Heart right ventricle (tissue), 16 donors: ENCODE measurements at places on chromosomes 12 and 14. TPM values are rescaled to one million over a fixed set of nuclear protein-coding genes. Genes with fewer than 3 reads are reported as not detected.

Gene CLEC4C
- total RNA-seq, result not detected

Gene CMKLR1
- 10.4 TPM for total RNA-seq

Gene ZDHHC22
- not detected for total RNA-seq

Gene PLCZ1
- total RNA-seq, result not detected

Gene SSPN
- 91.1 TPM for total RNA-seq

Gene SLC35F4
- not detected for total RNA-seq

Gene EMP1
- total RNA-seq, result 99.4 TPM

DNA sequence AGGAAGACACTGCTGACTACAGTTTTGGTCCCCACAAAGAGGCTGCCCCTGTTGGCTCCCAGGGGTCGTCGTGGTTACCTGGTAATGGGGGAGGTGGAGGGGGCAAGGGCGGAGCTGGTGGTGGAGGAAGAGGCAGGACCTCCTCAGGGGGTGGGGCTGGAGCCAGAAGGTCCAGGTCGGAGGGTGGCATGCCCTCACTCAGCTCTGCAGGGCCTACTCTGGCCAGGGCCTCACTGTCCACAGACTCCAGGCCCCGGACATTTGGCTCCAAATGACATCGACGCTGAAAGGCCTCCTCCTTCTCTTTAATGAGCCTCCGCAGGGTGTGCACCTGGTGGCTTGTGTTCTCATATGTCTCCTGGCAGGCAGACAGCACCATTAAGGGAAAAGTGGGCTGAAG, 28.5 kb downstream of the PRPF40B start:
- no peak overlapping the region for H3K4me3 ChIP-seq
- peaks cover 5% of the 10 kb centered on the region for H3K36me3 ChIP-seq
- peaks cover 15% of the 10 kb centered on the region for H3K4me1 ChIP-seq
- H3K27me3 ChIP-seq, result no peaks in the 10 kb centered on the region

GRCh38 chr12:54220092-54220557, 31.3 kb upstream of the SMUG1 start:
- peaks cover 16% of the 10 kb centered on the region for H3K27me3 ChIP-seq
- no peaks in the 10 kb centered on the region for H3K36me3 ChIP-seq
- no peak overlapping the region for H3K27ac ChIP-seq
- H3K4me3 ChIP-seq, result no peak overlapping the region

GRCh38 chr12:3227076-3227975, 150.1 kb downstream of the TSPAN9 start:
- H3K4me3 ChIP-seq, result no peak overlapping the region
- H3K27ac ChIP-seq, result peak overlapping the region; percentile 35
- peaks cover 67% of the 10 kb centered on the region for H3K4me1 ChIP-seq
- DNase-seq, result no peak
- H3K27me3 ChIP-seq, result no peaks in the 10 kb centered on the region

DNA sequence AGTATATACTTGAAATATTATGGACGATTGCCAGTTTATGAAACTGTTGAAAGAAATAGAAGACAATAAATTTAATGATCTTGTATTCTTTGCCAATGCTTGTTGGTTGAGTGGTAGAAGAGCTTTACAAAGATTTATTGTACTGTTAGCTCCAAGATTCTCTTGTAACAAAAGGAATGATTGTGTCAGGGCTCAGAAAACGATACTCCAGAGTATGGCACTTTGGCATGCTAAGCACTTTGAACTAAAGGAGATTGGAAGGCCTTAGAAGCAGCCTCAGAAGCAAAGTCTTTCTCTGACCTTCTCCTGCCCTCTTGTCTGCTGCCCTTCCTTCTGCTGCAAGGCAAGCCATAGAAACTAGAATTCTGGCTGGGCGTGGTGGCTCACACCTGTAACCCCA, 4.2 kb upstream of the NGDN start:
- peaks cover 4% of the 10 kb centered on the region for H3K4me1 ChIP-seq
- H3K36me3 ChIP-seq, result no peaks in the 10 kb centered on the region
- no peak for DNase-seq

DNA sequence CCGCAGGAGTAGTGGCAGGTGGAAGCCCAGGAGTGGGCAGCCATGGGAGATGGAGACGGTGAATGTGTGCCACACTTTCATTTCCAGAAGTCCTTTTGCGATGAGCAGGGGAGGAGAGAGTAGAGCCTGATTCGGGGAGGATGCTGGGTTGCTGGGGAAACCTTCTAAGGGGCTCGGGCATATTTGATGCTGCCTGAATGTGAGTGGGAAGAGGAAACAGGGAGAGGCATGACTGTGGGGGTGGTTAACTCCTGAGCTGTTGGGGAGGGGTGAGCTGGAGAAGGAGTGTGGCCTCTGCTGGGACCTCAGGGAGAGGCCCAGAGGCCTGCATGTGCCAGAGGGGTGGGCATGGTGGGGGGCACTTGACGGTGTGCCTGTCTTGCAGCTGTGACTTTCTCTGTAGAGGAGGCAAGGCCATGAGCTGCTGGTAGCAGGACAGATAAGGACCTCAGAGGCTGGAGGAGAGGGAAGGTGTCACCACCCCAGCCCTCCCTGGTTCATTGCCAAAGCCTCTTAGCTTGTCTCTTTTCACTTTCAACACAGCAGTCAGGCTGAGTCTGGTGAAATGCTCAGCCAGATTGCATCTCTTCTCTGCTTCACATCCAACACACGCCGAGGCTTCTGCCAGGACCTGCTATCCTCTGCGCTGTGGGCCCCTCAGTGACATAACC, 11.4 kb downstream of the GLT1D1 start:
- no peak overlapping the region for H3K4me3 ChIP-seq
- H3K4me1 ChIP-seq, result peaks cover 4% of the 10 kb centered on the region
- H3K27ac ChIP-seq, result no peak overlapping the region
- peak; percentile 77 for DNase-seq
- no peaks in the 10 kb centered on the region for H3K36me3 ChIP-seq

DNA sequence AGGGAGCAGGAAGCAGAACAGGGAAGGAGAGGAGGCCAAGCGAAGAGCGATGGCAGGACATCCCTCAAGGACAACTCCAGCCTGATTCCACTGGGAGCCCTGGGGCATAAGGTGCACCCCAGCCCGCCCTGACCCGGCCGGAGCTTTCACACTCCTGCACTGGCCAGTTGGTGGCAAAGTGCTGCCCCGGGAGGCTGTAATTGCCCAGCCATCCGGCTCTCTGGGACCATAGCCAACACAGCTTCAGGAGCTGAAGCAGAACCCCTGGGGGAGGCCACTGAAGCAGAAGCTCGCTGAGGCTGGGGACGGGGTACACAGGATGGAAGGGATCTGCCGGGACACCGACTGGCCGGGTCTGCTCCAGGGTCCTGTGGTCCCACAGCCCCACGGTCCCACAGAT, 41.9 kb upstream of the BEGAIN start:
- H3K27me3 ChIP-seq, result peaks cover 53% of the 10 kb centered on the region
- H3K4me1 ChIP-seq, result no peaks in the 10 kb centered on the region
- no peak for DNase-seq
- H3K36me3 ChIP-seq, result no peaks in the 10 kb centered on the region
- no peak overlapping the region for H3K27ac ChIP-seq
- H3K4me3 ChIP-seq, result no peak overlapping the region

- H3K4me3 ChIP-seq, result no peak overlapping the region
- H3K36me3 ChIP-seq, result no peaks in the 10 kb centered on the region
- peaks cover 31% of the 10 kb centered on the region for H3K4me1 ChIP-seq
- H3K27ac ChIP-seq, result peak overlapping the region; percentile 59
Measured at GRCh38 chr14:34252227-34252626, 209.8 kb downstream of the SPTSSA start.

DNA sequence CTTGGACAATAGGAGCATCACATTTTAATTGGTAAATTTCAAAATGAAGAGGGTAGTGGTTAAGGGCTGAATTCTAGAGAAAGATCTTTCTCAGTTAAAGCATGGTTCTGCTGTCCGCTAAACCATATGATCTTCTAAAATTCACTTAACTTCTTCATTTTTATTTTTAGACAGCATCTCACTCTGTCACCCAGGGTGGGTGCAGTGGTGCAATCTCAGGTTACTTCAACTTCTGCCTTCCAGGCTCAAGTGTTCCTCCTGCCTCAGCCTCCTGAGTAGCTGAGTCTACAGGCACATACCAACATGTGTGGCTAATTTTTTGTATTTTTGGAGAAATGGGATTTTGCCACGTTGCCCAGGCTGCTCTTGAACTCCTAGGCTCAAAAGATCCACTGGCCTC, 226.7 kb upstream of the ABCD2 start:
- DNase-seq, result no peak
- H3K27me3 ChIP-seq, result no peaks in the 10 kb centered on the region
- H3K36me3 ChIP-seq, result no peaks in the 10 kb centered on the region
- no peaks in the 10 kb centered on the region for H3K4me1 ChIP-seq
- H3K4me3 ChIP-seq, result no peak overlapping the region

- H3K4me1 ChIP-seq, result no peaks in the 10 kb centered on the region
- DNase-seq, result peak; percentile 15
- no peaks in the 10 kb centered on the region for H3K27me3 ChIP-seq
- H3K36me3 ChIP-seq, result no peaks in the 10 kb centered on the region
- H3K27ac ChIP-seq, result no peak overlapping the region
Measured at GRCh38 chr12:47636908-47637780, 68.7 kb downstream of the RPAP3 start.

- no peak overlapping the region for H3K4me3 ChIP-seq
- no peak for DNase-seq
- no peak overlapping the region for H3K27ac ChIP-seq
- H3K4me1 ChIP-seq, result no peaks in the 10 kb centered on the region
- peaks cover 8% of the 10 kb centered on the region for H3K27me3 ChIP-seq
Measured at GRCh38 chr14:88248606-88249005, 74.5 kb downstream of the KCNK10 start.

- no peaks in the 10 kb centered on the region for H3K4me1 ChIP-seq
- H3K36me3 ChIP-seq, result no peaks in the 10 kb centered on the region
- no peaks in the 10 kb centered on the region for H3K27me3 ChIP-seq
- DNase-seq, result no peak
Measured at GRCh38 chr14:49982501-49982951, 89.6 kb downstream of the ARF6 start.

- no peak for DNase-seq
- H3K27me3 ChIP-seq, result no peaks in the 10 kb centered on the region
- no peak overlapping the region for H3K4me3 ChIP-seq
- no peaks in the 10 kb centered on the region for H3K36me3 ChIP-seq
- no peaks in the 10 kb centered on the region for H3K4me1 ChIP-seq
Measured at GRCh38 chr12:119838826-119839600, 38.1 kb downstream of the CIT start.

DNA sequence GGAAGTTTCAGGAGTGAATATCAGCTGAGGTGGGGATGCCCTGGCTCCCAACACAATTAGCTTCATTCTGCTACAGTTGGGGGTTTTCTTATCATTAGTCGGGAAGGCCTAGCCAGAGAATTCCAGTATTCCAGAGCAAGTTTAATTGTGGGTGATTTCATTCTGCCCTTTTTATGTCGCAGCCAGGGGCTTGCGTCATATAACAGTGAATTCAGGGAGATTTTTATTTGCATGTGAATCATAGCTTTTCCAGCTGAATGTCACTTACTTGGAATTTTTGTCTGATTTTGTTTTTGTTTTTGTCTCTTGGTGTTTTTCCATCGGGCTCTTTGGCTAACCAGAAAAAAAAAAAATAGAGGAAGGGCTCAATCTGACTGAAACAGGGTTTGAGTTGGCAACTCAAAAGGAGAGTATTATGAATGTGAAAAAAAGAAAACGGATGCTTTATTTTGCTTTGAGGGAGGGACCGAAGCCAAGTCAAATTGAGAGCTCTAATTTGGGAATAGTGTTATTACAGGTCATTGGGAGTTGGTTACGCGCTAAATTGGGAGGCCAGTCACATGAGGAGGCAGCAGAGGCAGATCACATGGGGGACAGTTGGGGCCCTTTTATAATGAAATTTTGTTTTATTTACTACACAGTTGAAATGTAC, 119.4 kb downstream of the SAMD4A start:
- no peaks in the 10 kb centered on the region for H3K36me3 ChIP-seq
- no peaks in the 10 kb centered on the region for H3K27me3 ChIP-seq
- no peak for DNase-seq
- H3K27ac ChIP-seq, result peak overlapping the region; percentile 63
- peaks cover 18% of the 10 kb centered on the region for H3K4me1 ChIP-seq

DNA sequence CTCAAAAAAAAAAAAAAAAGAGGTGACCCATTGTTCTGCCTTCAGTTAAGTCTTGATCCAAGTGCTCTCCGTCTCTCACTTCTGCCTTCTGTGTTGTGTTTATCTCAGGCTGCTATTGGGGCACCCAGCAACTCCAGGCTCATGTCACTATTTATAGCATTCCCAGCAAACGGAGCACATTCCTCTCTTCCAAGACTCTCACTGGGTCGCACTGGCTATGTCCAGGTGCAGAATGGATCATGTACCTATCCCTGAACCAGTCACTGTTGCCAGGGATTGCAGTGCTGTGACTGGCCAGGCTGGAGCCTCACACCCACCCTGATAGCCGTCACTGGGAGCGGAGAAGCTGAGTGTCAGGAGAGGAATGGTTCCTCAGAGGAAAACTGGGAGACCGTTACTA, 31.2 kb downstream of the RHOF start:
- peak overlapping the region; percentile 67 for H3K27ac ChIP-seq
- no peaks in the 10 kb centered on the region for H3K27me3 ChIP-seq
- H3K4me1 ChIP-seq, result peaks cover 20% of the 10 kb centered on the region
- no peak for DNase-seq
- no peak overlapping the region for H3K4me3 ChIP-seq
- H3K36me3 ChIP-seq, result no peaks in the 10 kb centered on the region

DNA sequence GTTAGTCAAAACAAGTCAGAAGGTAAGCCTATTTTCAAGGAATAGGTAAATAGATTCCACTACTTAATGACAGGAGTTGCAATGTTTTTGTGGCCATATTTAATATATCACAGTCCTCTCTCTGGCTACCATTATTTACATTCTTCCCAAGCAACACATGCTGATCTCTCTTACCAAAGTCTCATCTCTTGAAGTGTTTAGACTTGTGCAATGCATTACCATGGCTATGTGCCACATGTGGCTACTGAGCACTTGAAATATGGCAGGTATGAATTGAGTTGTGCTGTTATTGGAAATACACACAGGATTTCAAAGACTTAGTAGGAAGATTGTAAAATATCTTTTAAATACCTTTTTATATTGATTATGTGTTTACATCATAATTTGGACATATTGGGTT, 262.4 kb upstream of the PDE3A start:
- DNase-seq, result no peak
- H3K36me3 ChIP-seq, result no peaks in the 10 kb centered on the region
- no peaks in the 10 kb centered on the region for H3K27me3 ChIP-seq
- H3K27ac ChIP-seq, result no peak overlapping the region
- H3K4me1 ChIP-seq, result peaks cover 33% of the 10 kb centered on the region

DNA sequence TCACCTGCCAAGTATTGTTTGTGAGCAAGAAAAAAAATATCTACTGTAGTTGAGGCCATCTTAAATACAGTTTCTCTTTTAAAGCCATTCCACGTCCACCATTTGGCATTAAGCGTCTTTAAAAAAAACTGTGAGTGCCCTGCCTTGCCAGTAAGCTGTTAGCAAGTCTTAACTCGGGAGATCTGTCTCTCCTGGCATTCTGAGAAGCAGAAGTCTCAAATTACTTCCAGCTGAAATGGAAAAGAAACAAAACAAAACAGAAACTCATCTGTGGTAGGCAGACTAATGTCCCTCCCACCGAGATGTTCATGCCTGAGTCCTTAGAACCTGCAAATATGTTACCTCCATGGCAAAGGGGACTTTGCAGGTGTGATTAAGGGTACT, 126.2 kb downstream of the CRADD start:
- no peaks in the 10 kb centered on the region for H3K27me3 ChIP-seq
- peak overlapping the region; percentile 71 for H3K27ac ChIP-seq
- peaks cover 47% of the 10 kb centered on the region for H3K4me1 ChIP-seq
- DNase-seq, result no peak
- no peaks in the 10 kb centered on the region for H3K36me3 ChIP-seq
- peak overlapping the region; percentile 14 for H3K4me3 ChIP-seq
